ENCODE measurements at places on chromosomes 2 and 18.
A peak's percentile ranks its signal among the peaks of the same experiment; 100 is the strongest.

DNA sequence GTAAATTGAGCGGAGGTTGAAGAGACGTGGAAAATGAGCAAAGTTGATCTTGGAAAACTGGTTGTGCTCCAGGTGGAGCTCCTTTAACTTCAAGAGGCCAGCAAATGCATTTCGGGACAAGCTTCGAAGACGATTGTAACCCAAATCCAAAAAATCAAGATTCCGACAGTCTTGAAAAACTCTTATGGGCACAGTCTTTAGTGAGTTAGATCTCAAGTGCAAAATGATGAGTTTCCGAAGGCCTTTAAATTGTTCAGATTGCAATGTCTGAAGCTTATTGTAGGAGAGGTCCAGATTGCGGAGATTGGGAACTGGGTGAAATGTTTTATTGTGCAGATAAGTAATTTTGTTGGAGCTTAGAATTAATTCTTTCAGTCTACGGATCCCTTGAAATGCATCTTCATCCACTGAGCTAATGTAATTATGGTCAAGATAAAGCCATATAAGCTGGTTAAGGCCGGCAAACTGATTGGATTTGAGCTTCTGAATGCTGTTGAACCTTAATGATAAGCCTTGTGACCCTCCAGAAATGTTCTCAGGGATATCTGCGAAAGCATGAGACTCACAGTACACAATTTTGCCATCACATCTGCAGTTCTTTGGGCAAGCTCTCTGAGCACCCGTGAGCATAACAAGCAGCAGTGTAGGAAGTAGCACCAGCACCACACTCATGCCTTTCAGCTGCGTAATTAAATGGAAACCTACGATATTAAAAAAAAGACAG is 2.9 kb downstream of the LRRTM4 start:
- DNase-seq: no peak

DNA sequence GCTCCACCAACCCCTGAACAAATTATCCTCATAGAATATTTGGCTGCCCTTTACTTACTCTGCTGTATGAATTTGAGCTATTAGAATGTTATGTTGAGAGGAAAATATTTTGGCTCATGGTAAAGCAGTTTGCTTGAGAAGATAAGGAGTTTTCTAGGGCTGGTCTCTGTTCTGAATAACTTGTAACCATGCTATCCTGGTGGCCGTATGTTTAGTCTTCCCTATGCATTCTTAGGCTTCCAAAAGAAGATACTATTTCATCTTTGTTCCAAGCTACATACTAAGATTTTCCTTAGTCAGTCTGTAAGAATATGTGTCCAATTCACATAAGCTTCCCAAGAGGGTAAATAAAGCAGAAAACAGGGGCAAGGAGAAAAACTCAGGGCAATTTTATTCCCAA is 1105.1 kb upstream of the PIK3C3 start:
- no peak for DNase-seq

GRCh38 chr2:233571462-233571861 is 4.9 kb upstream of the USP40 start:
- DNase-seq: no peak

DNA sequence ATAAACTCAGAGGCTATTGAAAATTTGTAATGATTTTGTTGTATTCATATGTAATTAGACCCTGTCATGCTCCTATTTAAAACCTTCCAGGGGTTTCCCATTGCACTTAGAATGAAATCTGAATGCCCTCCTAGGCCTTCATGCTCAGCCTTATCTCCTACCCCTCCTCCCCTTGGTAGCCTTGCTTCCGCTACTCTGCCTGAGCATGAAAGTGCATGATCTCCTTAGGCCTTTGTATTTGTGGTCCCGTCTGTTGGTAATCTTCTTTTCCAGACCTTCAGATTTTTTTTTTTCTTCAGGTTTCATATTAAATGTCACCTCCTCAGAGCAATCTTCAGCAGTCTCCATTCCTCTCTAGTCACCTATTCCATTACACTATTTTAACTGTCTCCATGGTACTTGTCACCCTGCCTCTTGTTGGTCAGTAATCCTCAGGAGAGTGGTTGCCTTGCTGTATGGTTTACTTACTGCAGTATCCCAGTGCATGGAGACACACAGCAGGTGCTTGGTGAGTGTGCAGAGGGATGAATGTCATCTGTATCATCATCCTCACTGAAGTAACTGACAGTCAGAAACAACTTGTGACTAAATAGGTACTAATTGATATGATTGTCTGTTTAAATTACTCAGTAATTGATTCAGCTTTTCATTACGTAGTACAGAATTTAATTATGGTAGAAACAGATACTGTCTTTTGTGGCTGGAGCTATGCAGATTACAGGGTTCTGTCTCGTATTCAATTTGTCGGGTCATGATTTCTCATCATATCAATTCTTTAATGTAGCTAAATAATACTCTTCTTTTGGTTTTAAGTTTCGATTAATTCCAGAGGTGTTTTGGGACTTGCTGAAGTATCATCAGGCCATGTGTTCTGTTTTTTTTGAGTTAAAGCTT is 63.9 kb downstream of the PHLPP1 start:
- DNase-seq: no peak

DNA sequence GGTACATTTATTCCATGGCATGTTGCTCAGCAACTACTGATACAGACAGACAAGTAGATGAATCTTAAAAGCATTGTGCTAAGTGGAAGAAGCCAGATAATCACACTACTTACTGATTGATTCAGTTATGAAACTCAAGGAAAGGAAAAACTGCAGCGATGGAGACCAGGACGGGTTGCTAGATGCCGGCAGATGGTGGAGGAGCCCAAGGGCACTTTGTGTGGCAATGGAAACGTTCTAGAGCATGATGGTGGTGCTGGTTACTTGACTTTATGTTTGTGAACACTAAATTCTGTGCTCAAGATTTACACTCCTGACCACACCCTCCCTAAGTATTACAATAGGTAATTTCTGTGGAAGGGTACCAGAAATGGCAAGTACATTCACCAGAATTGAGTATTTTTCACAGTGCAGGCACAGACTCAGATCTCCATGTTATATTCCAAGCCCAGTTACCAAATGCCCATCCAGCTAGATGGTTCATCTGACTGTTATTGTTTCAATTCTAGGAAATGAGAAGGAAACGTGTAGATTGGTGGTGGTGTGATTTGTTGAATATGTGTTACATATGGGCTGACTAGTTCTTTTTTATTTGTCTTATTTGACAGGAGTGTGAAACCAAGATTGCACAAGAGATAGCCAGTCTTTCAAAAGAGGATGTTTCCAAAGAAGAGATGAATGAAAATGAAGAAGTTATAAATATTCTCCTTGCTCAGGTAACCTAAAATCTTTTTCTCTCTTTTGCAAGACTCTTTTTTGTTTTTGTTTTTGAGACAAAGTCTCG is 55.1 kb downstream of the RALBP1 start:
- DNase-seq: no peak

- no peak for DNase-seq
Observed at GRCh38 chr18:28127228-28127627, 49.7 kb downstream of the CDH2 start.

DNA sequence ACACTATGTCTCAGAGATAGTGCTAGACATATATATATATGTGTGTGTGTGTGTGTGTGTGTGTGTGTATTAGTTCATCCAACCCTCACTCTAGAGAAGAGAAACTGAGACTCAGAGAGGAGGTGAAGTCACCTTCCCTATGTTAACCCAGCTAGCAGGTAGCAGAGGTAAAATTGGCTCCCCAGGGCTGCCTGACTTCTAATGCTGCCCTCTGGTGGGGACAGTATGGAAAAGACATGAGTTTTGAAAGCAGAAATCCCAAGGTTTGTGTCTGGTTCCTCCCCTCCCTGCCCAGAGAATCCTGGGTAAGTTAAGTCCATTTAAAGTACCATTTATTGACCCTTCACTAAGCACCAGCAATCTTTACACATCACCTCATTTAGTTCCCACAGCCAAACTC is 137.7 kb downstream of the THNSL2 start:
- DNase-seq: no peak

DNA sequence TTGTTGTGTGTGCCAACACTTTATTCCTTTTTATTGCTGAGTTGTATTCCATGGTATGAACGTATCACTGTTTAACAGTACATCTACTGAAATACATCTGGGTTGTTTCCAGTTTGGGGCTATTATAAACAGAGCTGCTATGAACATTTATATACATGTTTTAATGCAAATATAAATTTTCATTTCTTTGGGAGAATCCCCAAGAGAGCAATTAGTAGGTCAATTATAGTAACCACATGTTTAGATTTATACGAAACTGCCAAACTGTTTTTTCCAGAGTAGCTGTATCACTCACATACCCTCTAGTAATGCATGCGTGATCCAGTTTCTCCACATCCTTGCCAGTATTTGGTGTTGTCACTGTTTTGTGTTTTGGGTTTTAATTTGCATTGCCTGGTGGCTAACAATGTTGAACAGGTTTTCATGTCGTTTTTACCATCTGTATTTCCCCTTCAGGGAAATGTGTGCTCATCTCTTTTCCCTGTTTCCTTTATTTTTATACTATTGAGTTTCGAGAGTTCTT is 81.0 kb downstream of the TMEM131 start:
- DNase-seq: no peak

DNA sequence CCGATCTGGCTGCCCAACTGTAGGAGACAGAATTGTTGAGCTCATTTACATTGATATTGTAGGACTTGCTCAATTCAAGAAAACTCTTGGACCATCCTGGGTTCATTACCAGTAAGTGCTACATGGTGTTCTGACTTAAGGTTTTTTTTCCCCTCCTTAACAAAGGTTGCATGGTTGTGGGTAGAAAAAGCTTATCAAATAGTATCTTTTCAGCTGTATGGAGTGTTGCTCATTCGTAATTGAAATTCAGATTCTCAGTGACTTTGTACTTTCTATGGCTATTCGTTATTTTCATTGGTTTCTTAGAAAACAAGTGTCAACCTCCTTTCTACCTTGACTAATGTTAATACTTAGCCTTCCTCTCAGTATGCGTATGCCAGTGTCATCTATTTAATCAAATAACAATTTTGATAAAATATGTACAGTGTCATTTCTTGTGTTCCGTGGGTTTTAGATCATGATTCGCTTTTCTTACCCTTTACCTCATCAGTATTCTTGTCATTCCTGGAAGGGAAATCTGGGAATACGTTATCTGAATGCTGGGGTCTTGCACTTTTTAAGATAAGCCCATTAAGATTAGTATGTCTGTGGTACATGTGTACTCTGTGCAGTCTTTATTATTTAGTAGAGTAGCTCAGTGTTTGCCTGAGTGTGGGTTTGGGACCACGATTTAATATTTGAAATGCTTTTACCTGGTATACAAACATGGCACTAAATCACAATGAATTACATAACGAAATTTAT is 91.3 kb downstream of the MGAT5 start:
- DNase-seq: no peak

- DNase-seq: peak; percentile 55
Observed at GRCh38 chr18:10560452-10561045, 34.7 kb downstream of the NAPG start.

GRCh38 chr18:32881009-32881408 is 108.2 kb upstream of the KLHL14 start:
- DNase-seq: no peak

GRCh38 chr2:186302263-186302662 is 183.8 kb upstream of the ZC3H15 start:
- DNase-seq: no peak

- DNase-seq: no peak
Observed at GRCh38 chr2:174444761-174445160, 42.1 kb downstream of the GPR155 start.

DNA sequence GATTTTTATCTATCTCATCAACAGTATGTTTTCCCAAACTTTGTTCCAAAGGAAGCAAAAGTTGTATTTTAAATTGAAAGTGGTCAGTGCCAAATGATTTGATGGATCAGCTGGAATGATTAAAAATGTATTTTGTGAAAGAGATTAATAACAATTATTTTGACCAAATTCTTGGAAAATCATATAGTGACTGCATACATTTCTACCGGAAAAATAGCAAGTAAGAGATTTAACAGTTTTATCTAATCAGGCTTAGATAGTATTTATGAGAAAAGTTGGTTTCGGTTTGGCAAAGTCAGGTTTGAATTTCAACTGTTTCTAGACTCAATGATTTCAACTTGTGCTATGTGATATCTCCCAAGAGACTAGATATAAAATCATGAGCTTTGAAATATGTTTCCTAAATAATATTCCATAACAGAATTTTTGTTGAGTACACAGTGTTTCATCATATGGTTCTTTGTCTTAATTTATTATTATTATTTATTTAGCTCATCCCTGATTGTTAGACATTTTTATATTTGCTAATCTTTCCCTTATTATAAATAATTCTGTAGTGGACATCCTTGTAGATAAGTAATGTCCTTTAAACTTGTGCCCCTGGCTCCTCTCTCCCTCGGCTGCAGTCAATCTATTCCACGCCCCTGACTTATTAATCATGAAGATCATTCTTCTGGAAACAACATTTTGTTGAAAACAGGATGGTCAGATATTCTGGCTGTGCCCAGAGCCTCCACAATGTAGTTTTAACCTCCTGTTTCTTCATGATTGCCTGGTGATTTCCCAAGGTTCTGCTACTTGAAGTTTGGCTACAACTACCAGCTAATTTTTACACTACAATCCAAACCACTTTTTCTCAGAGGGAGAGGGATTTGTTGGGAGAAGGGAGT is 520.7 kb upstream of the TCF4 start:
- no peak for DNase-seq

DNA sequence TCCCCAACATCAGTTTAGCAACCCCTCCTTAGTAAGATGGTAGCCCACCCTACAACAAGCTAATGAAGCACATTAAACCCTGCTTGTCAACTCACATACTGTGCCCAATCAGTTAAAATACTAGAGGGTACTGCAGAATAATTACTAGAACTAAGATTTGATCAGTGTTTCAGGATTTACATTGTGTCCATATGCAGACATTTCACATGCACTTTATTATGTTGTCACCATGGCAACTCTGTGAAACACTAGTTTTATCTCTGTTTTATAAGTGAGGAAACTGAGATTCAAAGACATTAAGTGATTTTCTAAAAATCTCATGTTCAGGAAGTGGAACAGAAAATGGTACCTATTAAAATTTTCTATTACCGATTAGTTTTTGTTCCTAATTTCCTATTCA is 61.7 kb downstream of the CYBRD1 start:
- DNase-seq: no peak

- DNase-seq: no peak
Observed at GRCh38 chr2:18456026-18456425, 104.4 kb downstream of the RDH14 start.

- DNase-seq: no peak
Observed at GRCh38 chr2:71417300-71418202, 35.8 kb upstream of the DYSF start.

DNA sequence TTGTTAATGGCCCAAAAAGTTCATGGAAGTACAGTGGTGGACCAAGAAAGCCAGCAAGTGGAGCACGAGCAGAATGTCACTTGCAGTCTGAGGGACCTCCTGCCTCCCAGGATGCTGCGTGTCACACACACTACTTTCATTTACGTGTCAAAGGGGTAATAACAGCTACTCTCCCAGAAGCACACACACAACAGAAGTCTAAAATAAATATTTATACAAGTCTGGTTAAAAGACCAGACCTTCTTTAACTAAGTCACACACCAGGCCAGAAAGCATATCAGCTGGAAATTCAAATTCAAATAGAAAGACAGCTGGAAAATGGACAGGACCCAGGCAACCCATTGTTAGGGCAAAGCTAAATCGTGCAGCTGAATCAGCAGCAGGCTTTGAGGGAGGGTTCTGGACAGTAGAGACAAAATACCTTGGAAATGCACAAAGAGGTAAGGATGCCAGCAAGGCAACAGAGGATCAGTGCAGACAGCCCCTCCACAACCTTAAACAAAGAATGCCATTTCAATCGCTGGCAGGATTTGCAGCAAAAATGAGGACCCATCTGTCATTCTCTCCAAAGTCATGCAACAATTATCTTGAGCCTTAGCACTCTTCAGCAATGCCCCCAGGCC is 160.5 kb downstream of the TMEM163 start:
- no peak for DNase-seq

Measured in substantia nigra (tissue), 51 donors.